Endodermal cell (in vitro differentiated cells): ENCODE measurements at places on chromosomes 7 and 10.

DNA sequence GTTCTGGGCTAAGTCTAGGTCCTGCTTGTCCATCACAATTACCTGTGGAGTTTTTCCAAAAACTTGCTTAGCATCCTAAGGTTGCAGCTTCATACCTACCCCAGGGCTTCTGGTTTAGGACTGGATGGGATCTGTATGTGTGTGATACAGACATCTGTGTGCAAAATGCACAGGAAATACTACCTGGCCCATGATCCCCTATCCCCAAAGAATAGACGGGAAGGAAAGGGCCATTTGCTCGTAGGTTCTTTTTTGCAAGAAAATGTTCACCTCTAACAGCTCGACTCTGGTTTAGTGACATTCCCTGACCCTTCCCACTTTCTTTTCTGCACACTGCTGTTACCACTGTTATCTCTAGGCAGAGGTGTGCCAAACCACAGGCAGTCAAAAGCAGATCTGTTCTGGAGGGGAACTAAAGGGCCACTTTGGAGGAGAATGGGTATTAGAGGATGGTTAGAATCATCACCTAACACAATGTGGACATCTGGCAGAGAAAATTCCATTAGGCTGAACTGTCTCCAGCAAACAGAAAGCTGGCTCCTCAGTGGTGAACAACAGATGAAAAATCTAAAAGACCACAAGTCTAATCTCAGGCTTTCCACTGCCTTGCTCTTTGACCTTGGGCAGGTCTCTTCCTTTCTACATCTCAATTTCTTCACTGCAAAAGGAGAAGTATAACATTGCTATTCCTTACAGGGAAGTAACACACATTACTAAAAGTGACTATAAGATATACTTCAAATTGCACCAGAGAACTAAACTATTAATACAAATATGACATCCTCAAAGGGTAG lies 107.4 kb downstream of the UBE2H start:
- no peak for DNase-seq

DNA sequence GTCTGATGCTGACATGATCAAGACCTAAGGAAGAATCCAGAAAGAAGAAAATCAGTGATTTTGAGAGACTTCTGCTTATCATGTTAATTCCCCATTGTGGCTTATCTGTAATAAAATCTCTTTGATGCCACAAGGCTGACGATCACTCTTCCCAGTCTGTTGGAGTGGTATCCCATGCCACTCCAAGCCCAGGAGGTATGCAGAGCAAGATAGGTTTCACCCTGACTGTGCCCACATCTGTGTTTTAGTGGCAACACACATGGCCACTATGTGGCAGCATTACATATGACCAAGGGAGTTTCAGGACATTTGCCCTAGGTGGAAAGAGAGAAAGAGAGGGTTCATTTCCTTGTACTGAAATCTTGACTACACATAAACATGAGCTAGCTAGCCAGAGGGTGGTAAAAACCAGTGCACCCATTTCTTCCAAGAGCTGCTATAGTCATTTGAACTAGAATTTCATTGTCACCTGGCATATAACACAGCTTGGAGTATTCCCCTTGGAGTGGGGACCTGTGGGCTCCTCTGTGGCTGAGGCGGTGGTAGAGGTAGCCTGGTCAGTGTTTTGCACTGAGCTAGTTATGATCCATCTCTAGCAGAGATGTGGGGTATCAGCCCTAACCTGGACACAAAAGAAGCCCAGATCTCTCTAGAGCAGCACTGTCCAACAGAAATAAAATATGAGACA lies 20.8 kb downstream of the LAMB4 start:
- peak; percentile 58 for DNase-seq

DNA sequence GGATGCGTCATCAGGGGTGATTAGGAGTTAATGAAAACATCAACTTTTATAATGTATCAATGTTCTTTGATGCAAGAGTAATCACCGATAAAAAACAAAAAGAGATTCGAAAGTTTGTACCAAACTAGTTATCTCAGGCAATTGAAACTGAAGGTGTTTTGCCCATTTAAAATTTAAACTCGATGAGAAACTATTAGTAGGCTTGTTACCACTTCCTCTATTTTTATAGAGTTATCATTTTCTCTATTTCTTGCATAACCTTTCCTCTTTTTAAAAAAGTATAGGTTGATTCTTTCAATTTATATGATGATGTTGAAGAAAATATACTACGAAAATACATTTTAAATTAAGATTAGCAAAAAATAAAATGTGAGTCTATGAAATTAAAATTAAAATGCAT lies 597.3 kb upstream of the POT1 start:
- no peak for DNase-seq

- peak; percentile 34 for DNase-seq
Measured at GRCh38 chr7:50660040-50660829, 95.0 kb upstream of the DDC start.

DNA sequence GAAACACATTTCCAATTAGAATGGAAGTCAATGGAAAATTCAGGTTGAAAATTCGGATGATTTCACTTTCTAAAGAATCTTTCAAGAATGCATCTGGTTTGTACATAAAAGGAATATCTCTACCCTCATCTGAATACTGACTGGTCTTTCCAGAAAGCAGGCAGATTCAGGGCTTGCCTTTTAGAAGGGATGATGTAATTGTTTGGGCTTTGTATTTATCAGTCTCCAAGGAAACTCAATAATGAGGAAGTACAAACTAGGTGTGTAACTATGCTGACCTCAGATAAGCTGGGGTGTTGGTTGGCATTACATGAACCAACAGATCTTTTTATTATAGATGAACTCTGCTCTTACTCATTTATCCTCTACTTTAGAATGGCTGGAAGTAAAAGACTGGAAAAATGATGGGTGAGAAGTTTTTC lies 24.1 kb downstream of the PDLIM1 start:
- DNase-seq = no peak

GRCh38 chr10:104433669-104434068 lies 80.0 kb downstream of the CFAP58 start:
- no peak for DNase-seq

DNA sequence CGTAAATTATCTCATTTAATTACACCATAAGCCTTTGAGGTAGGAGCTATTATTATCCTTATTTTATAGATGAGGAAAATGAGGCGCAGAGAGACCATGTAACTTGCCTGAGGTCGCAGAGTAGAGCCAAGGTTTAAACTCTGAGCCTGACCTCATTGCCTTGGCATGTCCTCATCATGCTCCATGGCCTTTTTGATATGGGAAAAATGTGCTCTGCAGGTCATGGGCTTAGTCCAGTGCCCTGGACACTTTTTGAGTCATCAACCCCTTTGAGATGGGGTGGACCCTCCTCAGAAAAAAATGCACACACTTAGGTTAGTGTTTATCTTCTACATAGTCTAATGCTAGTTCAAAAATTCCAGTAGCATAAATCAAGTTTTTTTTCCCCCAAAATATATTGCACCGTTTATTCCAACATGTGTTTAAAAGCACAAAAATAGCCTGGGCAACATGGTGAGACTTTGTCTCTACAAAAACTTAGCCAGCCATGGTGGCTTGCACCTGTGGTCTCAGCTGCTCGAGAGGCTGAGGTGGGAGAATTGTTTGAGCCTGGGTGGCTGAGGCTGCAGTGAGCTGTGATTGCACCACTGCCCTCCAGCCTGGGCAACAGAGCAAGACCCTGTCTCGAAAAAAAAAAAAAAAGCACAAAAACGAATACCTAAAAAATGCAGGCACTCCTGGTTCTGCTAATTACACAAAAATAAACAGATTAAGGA lies 28.6 kb upstream of the TMEM178B start:
- DNase-seq = no peak

GRCh38 chr7:141433698-141434097 lies 117.5 kb upstream of the AGK start:
- DNase-seq = no peak
